ENCODE measurements at places on chromosomes 1 and 21.

GRCh38 chr1:25757846-25758185, 42.2 kb upstream of the SELENON start:
- H3K4me1 ChIP-seq, result peaks cover 14% of the 10 kb centered on the region
- no peaks in the 10 kb centered on the region for H3K27me3 ChIP-seq
- DNase-seq, result no peak
- H3K4me3 ChIP-seq, result no peak overlapping the region

GRCh38 chr1:10691740-10692125, 104.7 kb downstream of the CASZ1 start:
- H3K4me3 ChIP-seq, result no peak overlapping the region
- no peaks in the 10 kb centered on the region for H3K36me3 ChIP-seq
- DNase-seq, result no peak
- H3K27me3 ChIP-seq, result no peaks in the 10 kb centered on the region
- H3K27ac ChIP-seq, result peak overlapping the region; percentile 23
- peaks cover 79% of the 10 kb centered on the region for H3K4me1 ChIP-seq

- H3K4me1 ChIP-seq, result no peaks in the 10 kb centered on the region
- no peak overlapping the region for H3K27ac ChIP-seq
- H3K27me3 ChIP-seq, result no peaks in the 10 kb centered on the region
- H3K36me3 ChIP-seq, result no peaks in the 10 kb centered on the region
- H3K4me3 ChIP-seq, result no peak overlapping the region
Observed at GRCh38 chr1:101769520-101769919, 227.2 kb downstream of the OLFM3 start.

DNA sequence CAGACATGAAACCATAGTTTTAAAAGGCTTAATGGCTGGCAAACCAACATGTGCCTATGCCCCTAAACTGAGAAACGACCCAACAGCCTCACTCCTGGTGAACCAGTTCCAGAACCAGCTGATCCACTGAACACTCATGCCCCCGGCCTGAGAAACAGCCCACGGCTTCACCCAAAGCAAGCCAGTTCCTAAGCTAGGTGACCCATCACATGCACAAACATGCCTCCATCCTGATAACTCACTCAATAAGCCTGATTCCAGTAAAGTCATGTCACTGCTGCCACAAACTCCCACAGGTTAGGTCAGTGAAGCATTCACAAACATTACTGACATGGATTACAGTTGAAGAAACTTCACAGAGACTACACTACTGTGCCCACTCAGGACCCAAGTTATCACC, 161.6 kb downstream of the USH2A start:
- H3K4me1 ChIP-seq, result no peaks in the 10 kb centered on the region
- no peaks in the 10 kb centered on the region for H3K36me3 ChIP-seq
- no peak overlapping the region for H3K27ac ChIP-seq
- H3K27me3 ChIP-seq, result no peaks in the 10 kb centered on the region

GRCh38 chr1:47998396-47998990, 1.3 kb upstream of the TRABD2B start:
- H3K27me3 ChIP-seq, result no peaks in the 10 kb centered on the region
- H3K36me3 ChIP-seq, result no peaks in the 10 kb centered on the region
- peak; percentile 92 for DNase-seq
- no peak overlapping the region for H3K4me3 ChIP-seq
- H3K4me1 ChIP-seq, result peaks cover 27% of the 10 kb centered on the region

GRCh38 chr21:43675871-43676270, 16.5 kb downstream of the RRP1B start:
- H3K4me1 ChIP-seq, result no peaks in the 10 kb centered on the region
- DNase-seq, result no peak
- no peak overlapping the region for H3K4me3 ChIP-seq
- H3K36me3 ChIP-seq, result peaks cover 45% of the 10 kb centered on the region
- H3K27me3 ChIP-seq, result no peaks in the 10 kb centered on the region

DNA sequence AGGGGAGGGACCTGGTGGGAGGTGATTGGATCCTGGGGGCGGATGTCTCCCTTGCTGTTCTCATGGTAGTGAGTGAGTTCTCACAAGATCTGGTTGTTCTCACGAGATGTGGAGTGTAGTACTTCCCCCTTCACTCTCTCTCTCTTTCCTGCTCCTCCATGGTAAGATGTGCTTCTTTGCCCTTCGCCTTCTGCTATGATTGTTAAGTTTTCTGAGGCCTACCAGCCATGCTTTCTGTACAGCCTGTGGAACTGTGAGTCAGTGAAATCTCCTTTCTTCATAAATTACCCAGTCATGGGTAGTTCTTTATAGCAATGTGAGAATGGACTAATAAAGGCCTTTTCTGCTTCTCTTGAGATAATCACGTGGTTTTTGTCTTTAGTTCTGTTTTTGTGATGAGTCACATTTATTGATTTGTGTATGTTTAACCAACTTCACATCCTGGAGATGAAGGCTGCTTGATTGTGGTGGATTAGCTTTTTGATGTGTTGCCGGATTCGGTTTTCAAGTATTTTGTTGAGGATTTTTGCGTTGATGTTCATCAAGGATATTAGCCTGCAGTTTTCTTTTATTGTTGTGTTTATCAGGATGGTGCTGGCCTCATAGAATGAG, 45.5 kb downstream of the RABGAP1L start:
- H3K4me3 ChIP-seq, result no peak overlapping the region
- no peaks in the 10 kb centered on the region for H3K4me1 ChIP-seq
- H3K27me3 ChIP-seq, result no peaks in the 10 kb centered on the region
- no peaks in the 10 kb centered on the region for H3K36me3 ChIP-seq
- H3K27ac ChIP-seq, result no peak overlapping the region

DNA sequence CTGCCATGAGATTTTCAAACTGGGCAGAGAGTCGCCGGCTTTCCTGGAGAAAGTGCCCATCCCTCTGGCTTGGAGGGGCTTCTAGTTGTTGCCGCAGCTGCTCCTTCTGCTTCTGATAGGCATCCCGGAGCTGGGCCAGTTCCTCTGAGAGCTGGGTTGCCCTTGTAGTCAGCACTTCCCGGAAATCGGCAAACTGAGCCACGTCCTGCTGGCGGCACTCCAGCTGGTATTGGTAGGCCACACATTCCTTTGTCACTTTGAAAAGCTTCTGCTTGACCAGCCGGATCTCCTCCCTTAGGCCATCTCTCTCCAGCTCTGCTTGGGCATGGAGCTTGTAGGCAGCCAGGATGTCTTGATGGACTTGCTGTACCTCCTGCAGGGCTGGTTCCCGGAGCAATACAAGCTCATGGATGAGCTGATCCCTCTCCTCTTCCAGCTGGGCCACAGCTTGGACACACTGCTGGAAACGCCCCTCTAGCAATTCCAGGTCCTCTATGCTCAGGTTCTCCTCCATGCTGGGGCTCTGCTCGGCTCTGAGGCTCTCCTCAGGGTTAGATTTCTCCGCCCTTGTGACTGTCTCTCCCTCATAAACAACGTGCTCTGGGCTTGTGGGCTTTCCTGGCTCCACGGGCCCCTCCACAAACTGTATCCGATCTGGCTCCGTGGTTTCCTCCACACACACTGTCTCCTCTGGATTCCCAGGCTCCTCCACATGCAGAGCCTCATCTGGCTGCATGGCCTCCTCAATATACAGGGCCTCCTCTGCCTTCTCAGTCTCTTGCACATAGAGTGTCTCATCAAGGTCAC, 7.3 kb downstream of the SYNC start:
- H3K27me3 ChIP-seq, result no peaks in the 10 kb centered on the region
- H3K4me1 ChIP-seq, result peaks cover 12% of the 10 kb centered on the region

DNA sequence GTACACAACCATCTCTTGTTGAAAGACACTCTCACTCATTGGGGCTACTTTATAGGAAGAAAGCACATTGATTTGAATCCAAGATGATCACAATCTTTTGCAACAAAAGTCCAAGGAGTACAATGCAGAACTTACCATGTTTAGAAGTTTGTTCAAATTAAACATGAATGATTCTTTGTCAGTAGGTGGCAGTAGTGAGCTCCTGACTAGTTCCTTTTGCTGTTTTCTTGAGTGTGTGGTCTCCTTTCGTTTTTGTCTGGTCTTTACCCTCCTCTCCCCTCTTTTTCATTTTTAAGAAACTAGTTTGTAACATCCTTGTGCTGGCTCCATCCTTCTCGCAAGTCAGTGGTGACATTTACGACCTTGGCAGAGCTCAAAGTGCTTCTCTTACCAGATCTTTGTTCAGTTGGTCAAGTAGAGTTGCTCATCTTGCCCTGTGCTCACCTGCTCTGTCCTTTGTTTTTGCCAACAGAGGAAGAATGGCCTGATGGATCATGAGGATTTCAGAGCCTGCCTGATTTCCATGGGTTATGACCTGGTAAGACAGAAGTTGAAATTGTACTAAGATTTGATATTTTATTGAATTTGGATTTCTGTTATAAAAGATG, 35.7 kb upstream of the MTR start:
- no peaks in the 10 kb centered on the region for H3K36me3 ChIP-seq
- no peak overlapping the region for H3K27ac ChIP-seq

DNA sequence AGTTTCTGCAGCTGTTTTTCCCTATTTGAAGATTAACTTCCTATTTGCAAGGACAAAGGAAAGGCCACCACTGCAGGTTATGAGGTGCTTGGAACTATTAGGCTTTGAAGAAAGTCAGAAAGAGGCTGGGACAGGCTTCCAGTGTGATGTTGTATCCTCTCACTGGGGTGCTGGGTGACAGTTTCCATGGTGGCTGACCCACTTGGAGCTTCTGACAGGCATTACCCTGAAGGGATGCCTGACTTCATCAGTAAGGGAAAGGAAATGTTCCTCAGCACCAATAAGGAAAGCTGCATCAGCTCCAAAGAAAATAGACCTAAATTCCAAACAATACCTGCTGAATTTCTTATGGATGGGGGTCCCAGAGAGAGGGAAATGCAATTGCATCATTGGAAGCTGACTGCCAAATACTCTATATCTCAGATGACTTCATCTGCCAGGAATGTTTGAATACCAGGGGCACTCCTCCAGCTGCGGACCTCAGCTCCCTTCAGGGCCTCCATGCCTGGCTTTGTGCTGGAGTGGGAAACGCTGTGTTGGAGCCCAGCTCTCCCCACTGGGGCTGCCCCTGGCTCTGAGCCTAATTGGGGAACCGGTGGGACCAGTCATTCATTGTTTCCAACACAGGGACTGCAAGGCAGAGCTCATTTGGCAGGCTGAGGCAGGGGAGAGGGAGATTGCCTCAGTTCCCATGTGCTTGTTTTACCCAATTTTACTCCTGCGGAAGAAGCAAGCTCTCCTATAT, 76.6 kb downstream of the RGL1 start:
- no peaks in the 10 kb centered on the region for H3K36me3 ChIP-seq
- H3K27ac ChIP-seq, result peak overlapping the region; percentile 6
- no peak for DNase-seq
- H3K4me1 ChIP-seq, result peaks cover 40% of the 10 kb centered on the region

- H3K27ac ChIP-seq, result no peak overlapping the region
- H3K36me3 ChIP-seq, result no peaks in the 10 kb centered on the region
- H3K4me3 ChIP-seq, result no peak overlapping the region
- no peak for DNase-seq
- no peaks in the 10 kb centered on the region for H3K27me3 ChIP-seq
Observed at GRCh38 chr1:200099040-200099439, 71.5 kb downstream of the NR5A2 start.

Data from vagina (tissue), 2 donors.